Mucosa of gallbladder (tissue), 1 donor: ENCODE measurements at places on chromosomes 7 and 10. TPM values are rescaled to one million over a fixed set of nuclear protein-coding genes. Genes with fewer than 3 reads are reported as not detected.

The CYP26C1 gene
- 0.06 TPM for total RNA-seq

DNA sequence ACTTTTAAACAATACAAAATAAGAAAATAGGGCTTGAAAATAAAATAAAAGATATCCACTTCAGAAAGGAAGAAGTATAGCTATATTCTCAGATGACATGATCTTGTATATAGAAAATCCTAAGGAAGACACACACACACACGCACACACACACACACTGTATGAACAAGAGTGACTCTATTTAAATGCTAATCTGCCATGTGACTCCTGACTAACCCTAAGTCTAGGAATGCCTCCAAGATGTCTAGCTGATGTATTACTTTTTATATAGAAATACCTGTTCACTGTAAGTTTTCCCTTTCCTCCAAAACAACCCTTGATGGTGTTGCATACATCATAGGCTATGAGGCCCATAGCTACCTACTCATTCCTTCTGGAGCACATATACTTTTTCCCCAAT is 173.1 kb upstream of the LRRTM3 start:
- DNase-seq: no peak

The CRHR2 gene
- 0.12 TPM for total RNA-seq

The GNG11 gene
- total RNA-seq: 13.4 TPM

DNA sequence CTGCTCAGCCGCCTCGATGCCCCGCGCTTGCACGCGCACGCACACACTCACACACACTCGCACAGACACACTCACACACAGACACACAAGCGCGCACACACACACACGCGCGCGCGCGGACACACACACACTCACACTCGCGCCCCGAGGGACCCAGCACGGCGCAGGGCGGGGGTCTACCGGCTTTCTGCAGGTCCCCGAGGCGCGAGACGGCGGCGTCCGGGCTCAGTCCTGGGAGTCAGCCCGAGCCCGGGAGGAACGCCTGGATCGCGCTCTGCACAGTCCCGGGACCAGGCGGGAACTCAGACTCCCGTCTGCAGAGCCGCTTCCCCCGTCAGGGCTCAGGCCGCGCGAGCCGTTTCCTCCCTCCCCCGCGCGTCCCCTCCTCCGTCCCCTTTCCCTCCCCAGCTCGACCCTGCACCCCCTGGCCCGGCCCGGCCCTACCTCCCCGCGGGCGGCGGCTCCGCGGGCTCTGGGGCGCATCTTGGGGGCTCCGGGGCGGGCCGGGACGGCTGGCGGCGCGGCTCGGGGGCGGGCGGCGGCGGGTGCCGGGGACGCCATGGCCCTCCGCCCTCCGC is 464 bp downstream of the DENND2A start:
- peak; percentile 35 for DNase-seq

The FGL2 gene
- 42.3 TPM for total RNA-seq

DNA sequence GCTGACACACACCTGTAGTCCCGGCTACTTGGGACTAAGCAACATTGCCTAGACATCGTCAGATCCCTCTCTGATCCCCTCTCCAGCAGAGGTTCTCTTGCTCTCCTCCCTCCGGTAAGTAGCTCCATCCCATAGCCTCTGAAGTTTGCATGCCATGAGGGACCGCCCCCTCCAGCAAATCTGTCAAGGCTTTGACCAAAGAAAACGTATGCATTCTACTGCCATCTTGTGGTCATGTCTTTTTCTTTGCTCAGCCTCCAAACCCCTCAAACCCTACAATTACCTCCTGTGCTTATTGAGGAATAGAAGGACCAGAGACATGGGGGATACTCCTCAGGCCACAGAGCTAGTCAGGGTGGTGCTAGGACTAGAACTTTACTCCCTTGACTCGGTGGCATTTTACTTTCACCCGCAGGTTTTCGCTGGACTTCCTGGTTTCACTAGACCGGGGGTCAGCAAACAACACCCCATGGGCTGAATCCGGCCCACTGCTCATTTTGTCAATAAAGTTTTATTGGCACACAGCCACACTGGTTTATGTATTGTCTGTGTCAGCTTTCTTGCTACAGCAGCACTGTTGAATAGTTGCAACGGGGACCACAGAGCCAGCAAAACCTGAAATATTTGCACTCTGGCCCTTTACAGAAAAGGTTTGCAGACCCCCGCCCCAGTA is 202.6 kb upstream of the FOXK1 start:
- DNase-seq: peak; percentile 12

The PDK4 gene
- total RNA-seq: 64.2 TPM

The SPACDR gene
- 1.2 TPM for total RNA-seq

- no peak for DNase-seq
Observed at GRCh38 chr7:141558544-141559183, 7.5 kb downstream of the AGK start.

The ASB15 gene
- total RNA-seq: not detected

- DNase-seq: peak; percentile 55
Observed at GRCh38 chr10:110209454-110209925, 2.1 kb downstream of the MXI1 start.

GRCh38 chr7:48304641-48305040 is 133.4 kb downstream of the ABCA13 start:
- no peak for DNase-seq

DNA sequence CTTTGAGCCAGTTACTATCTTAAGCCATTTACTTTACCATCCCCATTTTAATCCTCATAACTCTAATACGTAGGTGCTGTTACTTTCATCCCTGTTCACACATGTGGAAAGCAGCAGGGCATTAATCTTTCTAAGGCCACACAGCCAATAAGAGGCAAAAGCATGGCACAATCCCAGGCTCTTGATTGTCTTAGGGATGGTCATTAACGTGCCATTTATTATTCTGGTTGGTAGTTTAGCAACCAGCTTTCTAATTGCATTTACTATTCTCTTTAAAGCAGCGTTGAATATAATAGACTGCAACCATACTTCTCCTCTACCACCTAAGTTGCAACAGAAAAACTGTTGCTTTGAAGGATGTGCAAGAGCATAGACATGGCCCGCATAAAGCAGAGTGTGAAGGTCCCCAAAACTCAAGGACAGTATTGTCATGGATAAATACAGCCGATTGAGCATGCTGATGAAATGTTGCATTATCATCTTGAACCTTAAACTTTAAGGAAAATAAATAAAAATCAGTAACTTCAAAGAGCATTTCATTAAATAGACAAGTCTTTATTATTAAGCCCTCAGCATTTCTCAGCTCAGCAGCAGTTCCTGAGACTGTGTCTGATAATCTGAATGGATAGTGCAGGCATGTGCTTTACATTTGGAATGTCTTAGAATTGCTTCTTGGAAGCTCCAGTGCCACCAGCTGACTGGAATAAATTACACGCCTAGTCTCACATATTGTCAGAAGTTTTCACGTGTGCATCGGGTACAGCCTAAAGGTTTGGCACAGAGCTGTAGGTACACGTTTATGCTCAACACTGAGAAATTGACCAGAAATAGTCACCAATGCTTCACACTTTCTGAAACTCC is 467.1 kb downstream of the SDK1 start:
- no peak for DNase-seq

The PRSS2 gene
- total RNA-seq: 94.5 TPM

DNA sequence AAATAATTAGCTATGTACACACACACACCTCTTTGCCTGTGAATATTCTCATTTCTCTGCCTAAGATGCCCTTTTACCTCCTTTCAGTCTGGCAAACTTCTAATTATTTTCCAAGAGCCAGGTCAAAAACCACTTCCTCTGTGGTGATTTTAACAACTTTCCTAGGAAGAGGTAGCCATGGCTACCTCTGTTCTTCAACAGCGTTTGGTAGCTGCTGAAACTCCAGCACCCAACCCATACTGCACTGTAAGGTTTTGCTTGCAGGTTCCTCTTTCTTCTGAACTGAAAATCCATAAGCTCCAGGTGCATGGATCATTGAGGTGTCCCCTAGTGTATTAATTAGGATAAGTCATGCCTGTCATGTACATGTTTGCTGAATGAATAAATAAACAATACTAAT is 25.6 kb downstream of the NRCAM start:
- DNase-seq: no peak

The RASSF4 gene
- total RNA-seq: 41.9 TPM

GRCh38 chr10:127149501-127150081 is 46.8 kb downstream of the INSYN2A start:
- DNase-seq: no peak

GRCh38 chr7:111333010-111333409 is 229.3 kb downstream of the IMMP2L start:
- no peak for DNase-seq

- no peak for DNase-seq
Observed at GRCh38 chr7:26493737-26494428, 202.2 kb downstream of the SNX10 start.

DNA sequence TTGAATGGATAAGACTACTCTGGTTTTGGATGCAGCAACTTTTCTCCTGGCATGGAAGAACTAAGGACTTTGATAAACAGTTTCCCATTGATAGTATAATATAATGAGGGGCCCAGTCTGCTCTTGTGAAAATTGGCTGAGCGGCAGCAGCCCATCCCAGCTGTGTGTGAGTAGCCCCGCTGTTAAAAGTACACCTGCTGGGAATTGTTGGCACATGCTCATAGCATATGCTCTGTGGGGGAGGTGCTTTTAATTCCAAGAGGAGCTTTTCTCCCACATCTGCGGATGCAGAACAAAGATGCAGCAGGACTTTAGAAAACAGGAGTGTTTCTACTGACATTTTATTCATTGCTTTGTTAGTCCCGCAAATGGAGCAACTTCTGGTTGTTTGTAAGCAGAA is 19.0 kb downstream of the SRI start:
- DNase-seq: no peak
